ENCODE measurements at places on chromosomes 16 and 17.

GRCh38 chr17:77045441-77046041 lies 95.2 kb upstream of the SEC14L1 start:
- DNase-seq = no peak

DNA sequence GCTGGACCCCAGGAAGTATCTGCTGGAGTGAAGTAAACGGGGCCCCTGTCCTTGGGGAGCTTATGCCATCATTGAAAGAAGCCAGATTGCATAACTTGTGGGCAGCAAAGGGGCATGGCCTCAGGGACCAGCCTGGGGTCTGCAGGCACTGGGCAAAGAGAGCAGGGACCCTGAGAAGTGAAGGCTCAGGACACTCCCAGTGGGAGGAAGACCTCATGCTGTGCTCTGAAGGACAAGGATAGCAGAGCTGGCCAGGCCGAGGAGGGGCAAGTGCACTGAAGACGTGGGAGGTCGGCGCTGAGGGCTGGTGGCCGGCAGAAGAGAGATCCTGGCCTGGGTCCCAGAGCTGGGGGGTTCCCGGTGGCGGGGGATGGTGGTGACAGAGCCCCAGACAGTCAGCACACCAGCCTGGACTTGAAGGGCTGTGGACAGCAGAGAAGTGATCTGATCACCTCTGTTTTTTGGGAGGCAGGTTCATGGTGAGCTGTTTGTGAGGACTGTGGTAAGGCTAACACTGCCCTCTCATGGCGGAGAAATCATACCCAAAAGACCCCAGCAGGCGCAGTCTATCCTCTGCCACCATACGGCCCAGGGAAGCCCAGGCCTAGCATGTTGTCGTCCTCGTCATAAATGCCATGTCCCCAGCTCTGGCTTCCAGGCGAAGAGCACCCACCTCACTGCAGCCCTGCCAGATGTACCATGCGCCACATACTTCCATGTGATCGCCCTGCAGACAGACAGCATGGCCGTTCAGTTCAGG lies 7.1 kb upstream of the CNP start:
- DNase-seq = peak; percentile 65

DNA sequence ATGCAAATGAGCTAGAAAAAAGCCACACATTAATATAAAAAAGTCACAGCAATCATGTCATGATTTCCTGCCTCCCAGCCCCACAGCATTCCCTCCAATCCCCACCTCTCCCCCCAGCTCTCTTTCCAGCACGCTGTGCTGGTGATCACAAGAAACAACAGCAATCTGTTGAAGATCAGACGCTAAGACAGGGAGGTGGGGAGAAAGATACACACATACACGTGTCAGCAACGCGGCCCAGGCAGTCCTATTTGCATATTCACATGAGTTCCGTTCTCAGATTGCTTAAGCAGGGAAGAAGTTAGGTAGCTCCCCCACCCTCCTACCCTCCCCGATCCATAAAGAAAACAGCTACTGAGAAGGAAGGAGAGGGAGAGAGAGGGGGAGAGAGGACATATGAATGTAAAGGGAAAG lies 405.5 kb upstream of the PSMD7 start:
- no peak for DNase-seq

GRCh38 chr17:14923981-14924380 lies 341.1 kb downstream of the PMP22 start:
- peak; percentile 75 for DNase-seq

DNA sequence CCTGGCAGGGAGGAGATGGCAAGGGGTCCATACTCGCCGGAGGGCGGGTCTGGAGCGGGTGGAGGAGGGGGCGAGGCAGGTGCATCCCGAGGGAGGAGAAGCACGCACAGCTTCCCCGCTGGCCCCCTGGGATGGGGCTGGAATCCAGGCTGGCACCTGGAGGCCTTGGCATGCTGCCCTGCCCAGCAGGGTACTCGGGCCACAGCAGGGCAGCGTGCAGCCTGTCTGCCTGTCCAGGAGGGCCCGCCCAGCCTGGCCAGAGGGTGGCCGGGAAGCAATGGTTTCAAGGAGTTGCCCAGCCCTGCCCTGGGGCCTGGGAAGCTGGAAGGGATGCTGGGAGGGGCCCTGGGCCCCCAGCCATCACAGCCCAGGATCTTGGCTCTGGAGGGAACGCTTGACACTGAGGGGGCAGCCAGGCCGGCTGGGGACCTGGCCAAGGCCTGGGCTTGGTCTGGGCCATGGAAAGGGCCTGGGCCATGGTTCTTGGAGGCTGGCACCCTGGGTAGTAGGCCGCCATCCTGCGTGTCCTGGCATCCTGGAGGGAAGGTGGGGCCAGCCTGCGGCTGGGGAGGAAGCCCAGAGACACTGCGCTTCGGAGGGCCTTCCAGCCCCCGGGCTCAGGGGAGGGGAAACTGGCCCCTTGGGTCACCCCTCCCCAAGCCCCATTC lies 1.1 kb downstream of the GLIS2 start:
- DNase-seq = peak; percentile 61

GRCh38 chr16:566475-567372 lies at the start of gene NHLRC4:
Gene NHLRC4, plus strand, starts transcription at chr16:567005. Its CDS starts 1,043 bp downstream, at chr16:568048.
- peak; percentile 61 for DNase-seq

GRCh38 chr17:32276171-32276601 lies 10.6 kb downstream of the RHBDL3 start:
- no peak for DNase-seq

GRCh38 chr16:82460766-82461165 lies 166.0 kb upstream of the CDH13 start:
- no peak for DNase-seq

- peak; percentile 82 for DNase-seq
Measured at GRCh38 chr16:70688246-70688742, 2.4 kb upstream of the MTSS2 start.

- DNase-seq = no peak
Measured at GRCh38 chr16:73095885-73096421, 48.0 kb upstream of the ZFHX3 start.

DNA sequence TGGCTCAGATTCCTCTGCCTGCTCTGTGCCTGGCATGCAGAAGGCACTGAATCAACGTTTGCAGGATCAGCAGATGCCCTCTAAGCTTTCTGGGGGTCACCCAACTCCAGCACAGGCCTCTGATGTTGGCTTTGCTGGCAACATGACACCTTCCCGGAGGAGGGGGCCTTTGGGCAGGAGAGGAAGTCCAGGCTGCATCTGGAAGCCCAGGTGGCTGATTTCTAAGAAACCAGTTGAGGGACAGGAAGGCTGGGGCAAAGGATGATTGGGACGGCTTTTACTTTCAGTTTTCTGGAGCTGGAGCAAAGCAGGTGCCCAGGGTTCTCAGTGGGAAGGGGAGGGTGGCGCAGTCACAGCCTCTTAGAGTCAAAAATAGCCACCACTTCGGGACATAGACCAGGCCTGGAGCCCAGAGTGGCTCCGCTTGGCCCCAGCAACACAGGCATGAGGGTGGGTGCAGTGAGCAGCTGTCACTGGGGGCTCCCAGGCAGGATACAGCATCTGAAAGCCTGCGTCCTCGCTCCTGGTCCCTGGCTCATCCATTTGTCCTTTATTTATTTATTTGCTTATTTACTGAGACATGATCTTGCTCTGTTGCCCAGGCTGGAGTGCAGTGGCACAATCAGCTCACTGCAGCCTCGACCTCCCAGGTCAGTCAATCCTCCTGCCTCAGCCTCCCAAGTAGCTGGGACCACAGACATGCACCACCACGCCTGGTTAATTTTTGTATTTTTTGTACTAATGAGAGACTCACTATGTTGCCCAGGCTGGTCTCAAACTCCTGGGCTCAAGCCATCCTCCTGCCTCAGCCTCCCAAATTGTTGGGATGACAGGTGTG lies 15.1 kb downstream of the SOCS1 start:
- no peak for DNase-seq

GRCh38 chr16:87570938-87571867 lies 31.1 kb upstream of the JPH3 start:
- peak; percentile 61 for DNase-seq

All from EH (cell line).